ENCODE measurements at places on chromosomes 2 and 18. TPM values are rescaled to one million over a fixed set of nuclear protein-coding genes. Genes with fewer than 3 reads are reported as not detected.

DNA sequence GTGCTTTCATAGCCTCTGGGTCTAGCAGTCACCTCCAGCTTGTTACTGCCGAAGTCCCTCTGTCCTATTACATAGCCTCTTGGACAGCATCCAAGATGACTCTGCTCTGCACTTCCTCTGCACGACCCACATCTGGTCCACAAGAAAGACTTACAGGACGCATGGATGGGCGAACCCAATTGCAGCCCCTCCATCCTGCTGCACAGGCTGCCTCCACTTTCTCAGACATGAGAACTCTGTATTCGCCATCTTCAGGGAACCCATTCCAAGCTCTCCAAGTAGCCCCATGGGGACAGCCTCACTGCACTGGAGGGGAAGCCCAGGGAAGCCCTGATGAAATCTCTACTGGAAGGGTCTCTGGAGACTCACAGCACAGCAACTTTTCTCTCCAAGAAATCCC, 172.1 kb downstream of the GFPT1 start:
- no peak for DNase-seq

Gene CD207
- not detected for total RNA-seq

DNA sequence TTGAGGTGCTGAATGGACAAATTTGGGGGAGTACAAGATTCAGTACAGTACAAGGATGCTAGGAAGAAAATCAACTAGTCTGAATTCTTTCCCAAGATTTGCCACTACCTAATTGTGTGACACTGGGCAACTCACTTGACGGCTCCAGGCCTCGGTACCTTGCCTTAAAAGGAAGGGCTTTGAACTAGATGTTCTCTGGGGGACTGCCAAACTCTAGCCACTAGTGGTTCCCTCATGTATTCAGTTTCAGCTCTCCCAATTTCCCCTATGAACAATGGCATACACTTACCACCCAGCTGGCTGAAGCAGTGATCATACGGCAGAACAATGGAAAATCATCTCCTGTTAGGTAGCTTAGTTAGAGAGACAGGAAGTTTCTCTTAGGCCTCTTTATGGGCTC, 73.4 kb downstream of the VWC2L start:
- no peak for DNase-seq

DNA sequence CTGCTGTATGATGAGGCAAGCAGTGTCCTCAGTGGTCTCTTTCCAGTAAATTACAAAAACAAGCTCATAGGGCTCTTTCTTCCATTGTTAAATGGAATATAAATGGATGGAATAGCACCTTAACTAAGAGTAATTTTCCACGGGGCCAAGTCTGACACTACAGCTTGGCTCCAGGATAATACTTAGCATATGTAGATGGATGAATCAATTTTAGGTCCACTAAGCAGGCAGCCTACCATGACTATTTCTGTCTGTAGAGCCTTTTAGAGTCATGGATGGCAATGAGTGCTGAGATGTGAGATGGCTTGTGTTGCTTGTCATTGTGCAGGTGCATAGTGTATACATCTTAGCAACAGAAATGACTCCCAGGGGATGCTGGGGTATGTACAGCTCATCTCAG, 125.9 kb downstream of the PKP4 start:
- DNase-seq = no peak

Gene APOB
- total RNA-seq = 0.26 TPM

Data from H9 (cell line).